ENCODE measurements at places on chromosomes 6 and 20.

- DNase-seq, result peak; percentile 64
Observed at GRCh38 chr6:30378290-30378937, 33.5 kb downstream of the RPP21 start.

DNA sequence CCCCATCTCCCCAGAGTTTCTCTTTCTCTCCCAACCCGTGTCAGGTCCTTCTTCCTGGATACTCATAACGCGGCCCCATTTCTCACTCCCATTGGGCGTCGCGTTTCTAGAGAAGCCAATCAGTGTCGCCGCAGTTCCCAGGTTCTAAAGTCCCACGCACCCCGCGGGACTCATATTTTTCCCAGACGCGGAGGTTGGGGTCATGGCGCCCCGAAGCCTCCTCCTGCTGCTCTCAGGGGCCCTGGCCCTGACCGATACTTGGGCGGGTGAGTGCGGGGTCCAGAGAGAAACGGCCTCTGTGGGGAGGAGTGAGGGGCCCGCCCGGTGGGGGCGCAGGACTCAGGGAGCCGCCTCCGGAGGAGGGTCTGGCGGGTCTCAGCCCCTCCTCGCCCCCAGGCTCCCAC lies at the start of gene HLA-F:
Gene HLA-F (plus strand): TSS at position 173 of the 404 bp plus-strand sequence. CDS start 30 bp downstream, at position 203.
- peak; percentile 96 for DNase-seq

GRCh38 chr20:36304786-36305495 lies 1.2 kb upstream of the DLGAP4 start:
- DNase-seq, result no peak

DNA sequence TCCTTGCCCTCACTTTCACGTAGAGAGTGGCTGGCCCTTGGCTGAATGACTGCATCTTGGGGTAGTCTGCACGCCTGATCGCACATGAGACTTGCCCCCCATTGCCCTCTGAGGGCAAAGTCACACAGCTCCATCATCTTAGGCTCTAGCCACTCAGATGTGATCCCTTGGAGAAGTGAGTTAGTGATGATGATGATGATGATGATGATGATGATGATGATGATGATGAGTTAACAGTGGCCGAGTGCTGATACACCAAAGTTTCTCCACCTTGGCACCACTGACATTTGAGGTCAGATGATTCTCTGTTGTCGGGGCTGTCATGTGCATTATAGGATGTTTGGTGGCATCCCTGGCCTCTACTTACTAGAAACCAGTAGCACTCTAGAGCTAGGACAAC lies 84.0 kb downstream of the PREX1 start:
- DNase-seq, result no peak

DNA sequence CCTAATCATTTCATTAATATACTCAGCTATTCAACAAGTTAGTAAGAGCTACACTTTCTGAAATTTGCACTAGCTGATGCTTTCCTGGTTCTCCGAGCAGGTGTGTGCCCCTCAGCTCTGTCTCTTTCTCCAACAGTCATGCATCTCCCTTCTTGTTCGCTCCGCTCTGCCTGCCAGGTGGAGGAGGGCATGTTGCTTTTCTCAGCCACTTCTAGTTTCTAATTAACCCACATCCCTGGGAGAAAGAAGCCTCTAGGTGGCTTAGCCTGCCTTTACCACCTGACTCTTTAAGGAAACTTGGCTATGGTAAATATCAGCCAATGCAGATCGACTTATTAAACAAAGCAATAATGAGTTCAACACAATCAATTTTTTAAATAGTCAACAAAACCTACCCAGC lies 34.2 kb downstream of the LRFN2 start:
- DNase-seq, result no peak

DNA sequence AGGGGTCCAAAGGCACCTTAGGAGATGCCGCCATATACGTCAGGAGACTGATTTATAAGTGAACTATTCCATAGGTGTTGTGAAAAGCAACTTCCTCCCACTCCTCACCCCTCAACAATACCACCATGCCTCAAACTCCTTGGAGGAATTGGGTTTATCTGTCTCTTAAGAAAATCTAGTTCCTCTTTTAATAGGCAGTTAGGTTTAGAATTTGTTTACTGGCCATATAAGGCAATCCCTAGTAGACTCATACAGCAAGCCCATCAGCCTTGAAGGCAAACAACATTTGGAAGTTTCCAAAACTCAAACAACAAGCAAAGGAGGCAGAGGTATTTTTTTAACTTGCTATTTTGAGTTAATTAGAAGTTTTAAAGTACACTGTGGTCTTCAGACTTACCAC lies 66.1 kb downstream of the PRND start:
- DNase-seq, result no peak

DNA sequence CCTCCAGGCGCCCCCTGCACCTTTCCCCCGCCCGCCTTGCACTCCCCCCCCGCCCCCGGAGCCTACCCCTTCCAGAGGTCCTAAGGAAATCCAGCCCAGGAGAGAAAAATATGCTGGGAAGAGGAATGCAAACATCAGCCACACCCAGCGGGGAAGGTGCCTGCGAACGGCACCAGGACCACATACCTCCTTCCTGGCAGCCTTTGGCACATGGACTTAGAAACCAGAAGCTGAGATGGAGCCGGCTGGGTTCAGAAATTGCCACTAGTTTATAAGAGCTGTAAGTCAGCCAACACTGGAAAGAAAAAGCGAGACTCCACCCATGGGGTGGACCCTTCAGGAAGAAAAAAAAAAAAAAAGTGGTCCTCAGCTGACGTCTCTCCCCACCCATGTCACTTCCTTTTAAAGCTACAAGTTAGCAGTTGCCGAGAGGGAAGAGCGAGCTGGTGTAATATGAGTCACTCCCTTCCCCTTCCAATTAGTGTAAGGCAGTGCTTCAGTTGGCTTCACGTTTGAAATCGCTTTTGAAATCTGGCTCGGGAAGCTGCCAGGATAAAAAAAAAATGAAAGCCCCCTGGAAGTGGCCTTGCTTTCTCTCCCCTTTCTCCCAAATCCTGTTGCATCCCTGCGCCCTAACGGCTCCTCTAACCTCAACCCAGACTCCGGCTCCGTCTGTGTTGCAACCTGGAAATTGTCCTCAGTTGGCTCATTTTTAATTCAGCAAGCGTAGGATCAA lies at the start of gene AGPAT4:
Gene AGPAT4 (minus strand): TSS at position 310 of the 736 bp plus-strand sequence. CDS start 41,848 bp downstream, outside the sequence.
- DNase-seq, result peak; percentile 97

- no peak for DNase-seq
Observed at GRCh38 chr6:125834348-125834747, 43.6 kb downstream of the NCOA7 start.

DNA sequence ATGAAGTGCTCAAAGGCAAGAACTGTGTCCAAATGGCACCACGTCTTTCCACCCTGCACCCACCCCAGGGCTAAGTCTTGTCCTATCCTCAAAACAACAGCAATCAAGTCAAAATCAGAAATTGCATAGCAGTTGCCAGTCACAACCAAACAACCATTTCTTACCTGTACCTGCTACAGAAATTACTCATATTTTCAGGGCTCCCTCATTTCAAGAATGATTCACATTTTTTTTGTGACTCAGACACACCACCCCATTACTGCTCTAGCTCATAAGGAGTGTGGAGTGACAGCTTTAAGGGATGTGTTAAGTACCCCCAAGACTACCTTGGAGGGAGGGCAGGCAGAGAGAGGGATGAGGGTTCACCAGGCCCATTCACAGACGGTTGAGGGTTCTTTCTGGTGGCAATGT lies 111.7 kb downstream of the TRERF1 start:
- DNase-seq, result peak; percentile 48

DNA sequence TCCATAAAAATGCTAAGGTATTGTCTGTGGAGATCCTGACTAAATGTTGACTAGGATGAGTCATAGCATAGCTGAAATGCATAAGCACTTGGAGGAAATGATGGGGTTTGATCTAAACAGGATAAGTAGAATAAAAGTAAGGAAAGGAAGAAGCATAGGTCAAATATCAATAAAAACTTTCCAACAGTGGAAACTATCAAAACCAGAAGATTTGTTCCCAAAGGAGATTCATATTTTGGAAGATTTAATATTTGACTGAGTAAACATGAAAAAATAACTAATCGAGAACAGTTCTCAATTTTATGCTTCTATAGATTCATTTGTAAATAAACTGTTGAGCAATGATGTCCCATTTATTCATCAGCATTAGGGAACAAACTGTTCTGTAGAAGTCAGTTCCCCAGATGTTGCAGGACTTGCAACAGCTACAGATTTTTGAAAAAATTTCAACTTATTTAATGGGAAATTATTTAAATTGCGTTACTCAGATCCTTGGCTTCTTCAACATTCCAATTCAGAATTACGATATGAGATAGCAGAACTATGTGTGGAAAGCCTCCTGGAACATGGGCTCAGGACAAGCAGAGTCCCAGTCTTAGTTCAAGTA lies 133.7 kb upstream of the TBX18 start:
- DNase-seq, result peak; percentile 83

DNA sequence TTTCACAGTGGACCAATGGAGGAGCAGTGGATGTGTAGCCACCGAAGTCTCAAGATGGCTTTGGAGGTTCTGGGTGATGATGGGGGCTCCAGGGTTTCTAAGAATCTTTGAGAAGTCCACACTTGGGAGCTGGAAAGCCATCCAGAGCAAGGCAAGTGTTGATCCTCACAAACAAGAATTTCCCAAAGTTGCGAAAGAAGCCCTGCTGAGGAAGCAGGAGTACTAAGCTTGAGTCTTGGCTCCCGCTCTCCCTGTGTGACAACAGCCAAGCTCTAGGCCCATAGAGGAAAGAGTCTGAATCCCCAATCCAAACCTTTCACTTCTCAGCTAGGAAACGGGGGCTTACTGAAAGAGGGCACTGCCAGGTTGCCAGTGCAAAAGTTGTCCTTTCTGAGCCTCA lies 106.0 kb downstream of the EDN3 start:
- no peak for DNase-seq

GRCh38 chr6:132494954-132495353 lies 18.0 kb downstream of the STX7 start:
- no peak for DNase-seq

DNA sequence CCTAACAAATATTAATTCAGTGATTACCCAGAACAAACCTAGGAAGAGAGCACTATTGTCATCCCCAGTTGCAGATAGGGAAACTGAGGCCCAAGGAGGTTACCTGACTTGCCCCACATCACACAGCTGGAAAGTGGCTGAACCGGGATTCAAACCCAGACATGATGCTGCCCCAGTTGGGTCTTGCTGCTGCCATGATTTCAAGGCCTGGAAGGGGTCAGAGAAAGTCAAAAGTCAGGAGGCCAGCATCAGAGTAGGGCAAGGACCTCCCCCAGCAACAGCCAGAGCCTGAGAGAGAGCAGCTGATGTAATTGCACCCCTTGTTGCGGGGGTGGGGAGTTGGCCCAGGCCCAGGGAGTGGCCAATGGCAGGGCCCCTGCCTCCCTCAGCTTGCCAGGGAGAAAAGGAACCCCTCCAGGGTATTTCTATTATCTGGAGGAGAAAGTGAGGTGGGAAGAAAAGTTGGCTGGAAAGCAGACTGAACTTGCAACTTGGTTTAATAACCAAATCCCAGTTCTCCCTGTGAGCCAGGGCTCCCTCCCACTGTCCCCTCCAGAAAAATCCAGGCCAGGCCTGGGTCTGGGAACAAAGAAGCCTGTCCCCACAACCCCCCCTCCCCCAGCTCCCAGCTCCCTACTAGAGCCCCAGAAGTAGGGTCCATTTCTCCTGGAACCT lies 83.6 kb downstream of the MRPL14 start:
- peak; percentile 87 for DNase-seq

DNA sequence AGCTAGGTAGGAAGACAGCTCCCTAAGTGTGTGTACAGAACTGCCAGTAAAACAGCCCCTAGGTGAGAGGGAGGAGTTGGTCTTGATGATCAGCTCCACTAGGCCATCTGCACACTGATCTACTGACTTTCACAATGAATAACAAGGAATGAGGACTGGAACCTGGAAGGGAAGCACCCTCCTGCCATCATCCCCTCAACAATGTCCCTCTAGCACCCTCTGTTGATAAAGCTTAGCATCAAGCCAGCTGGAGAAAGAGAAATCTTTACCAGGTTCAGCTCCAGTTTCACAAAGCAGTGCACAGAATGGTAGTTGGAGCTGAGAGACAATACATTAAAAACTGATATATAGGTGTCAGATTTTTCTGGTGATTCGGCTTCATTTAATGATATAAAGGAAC lies 57.2 kb upstream of the IRAK1BP1 start:
- peak; percentile 81 for DNase-seq

DNA sequence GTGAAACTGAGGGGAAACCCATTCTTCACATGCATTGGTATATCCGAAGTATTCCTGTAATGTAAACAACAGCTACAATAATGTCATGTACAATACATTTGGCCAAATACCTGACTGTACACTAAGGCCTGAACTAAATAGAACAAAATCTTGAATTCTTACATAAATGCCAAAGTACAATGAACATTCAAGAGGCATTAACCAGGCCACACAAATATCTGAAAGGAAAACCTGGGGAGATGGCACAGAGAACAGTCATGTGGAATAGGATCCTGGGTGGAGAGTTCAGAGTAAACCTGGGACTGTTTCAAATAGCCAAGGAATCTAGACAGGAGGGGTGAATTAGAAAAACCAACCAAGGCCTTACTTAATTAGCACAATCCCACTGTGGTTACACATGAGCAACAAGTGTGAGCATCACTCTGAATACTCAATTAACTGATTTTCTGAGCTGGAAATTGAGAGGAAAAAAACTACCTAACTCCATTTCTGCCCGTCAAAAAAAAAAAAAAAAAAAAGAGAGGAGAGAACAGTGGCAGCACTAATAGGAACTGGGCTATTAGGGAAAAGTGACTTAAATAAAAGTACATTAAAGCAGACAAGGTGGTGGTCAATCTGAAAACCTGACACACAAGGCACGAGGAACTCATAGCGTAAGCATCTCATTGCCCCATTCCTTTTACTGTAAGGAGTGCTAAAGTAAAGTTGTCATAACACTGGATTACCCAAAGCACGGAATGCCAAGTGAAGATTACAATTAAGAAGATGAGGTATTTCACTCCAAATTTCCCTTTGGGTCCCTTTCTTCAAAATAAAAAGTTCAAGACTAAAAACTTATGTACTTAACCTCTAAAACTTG lies 10.9 kb downstream of the SNX5 start:
- no peak for DNase-seq

- DNase-seq, result peak; percentile 92
Observed at GRCh38 chr20:31603822-31604566, 1.1 kb upstream of the ID1 start.

GRCh38 chr6:137921823-137922222 lies 54.8 kb downstream of the TNFAIP3 start:
- no peak for DNase-seq

DNA sequence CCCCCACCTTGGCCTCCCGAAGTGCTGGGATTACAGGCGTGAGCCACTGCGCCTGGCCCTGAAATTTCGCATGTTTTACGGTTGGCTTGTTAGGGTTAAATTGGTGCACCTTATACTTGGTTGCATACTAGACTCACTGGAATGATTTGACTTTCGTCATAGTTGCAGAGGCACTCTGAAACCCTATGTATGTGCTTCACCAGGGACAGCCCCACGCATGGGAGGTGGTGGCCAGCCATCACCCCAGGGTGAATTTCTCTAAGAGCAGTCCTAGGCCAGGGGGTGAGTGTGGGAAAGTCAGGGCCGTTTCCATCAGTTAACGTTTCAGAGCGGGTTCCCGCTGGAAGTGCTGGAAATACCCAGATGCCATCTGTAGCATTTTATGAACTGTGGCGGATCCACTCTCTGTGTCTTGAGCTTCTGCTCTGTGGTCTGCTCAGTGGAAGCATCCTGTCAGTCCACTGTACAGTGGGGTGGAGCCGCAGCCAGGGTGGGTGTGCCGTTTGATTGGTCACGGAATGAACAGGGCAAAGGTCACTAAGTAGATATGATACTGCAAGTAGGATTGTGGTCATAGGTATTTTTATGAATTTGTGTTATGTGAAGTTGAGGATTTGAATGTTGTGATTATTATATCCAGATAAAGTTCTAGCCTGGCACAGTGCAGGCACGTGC lies 13.2 kb downstream of the DNAJC5 start:
- DNase-seq, result no peak

Data from MCF 10A (cell line).